Activated CD8-positive, alpha-beta memory T cell treated with anti-CD3 and anti-CD28 coated beads, Interleukin-2, amount 50 U/mL, for 4 hours (primary cell): ENCODE measurements at places on chromosomes 13 and 19.

GRCh38 chr19:55549500-55550320 is 4.4 kb upstream of the SBK3 start:
- no peak for DNase-seq

GRCh38 chr13:112177450-112178288 is 110.7 kb downstream of the SOX1 start:
- DNase-seq, result no peak

DNA sequence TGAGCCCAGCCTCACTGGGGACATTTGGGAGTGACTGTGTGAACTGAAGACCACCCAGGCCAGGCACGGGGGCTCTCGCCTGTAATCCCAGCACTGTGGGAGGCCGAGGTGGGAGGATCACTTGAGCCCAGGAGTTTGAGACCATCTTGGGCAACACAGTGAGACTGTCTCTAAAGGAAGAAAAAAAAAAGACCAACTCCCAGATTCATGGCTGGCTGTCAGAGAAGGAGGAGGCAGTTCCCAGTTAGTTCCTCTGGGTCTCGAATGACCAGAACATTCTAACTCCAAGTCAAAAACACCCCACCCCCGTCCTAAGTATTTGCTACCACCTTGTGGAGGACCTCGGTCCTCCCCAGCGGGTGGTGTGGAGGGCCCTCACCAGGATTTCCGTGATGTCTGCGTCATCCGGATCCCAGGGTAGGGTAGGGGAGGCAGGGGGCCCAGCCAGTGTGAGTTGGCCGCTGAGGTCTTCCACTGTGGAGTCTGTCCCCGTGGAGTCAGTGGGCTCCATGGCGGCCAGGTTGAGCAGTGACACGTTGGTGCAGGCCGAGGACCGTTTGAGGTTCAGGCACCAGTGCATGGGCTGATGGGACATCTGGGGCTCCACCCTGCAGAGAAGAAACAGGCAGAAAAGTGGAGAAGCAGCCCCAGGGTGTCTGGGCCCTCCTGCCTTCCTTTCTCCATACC is 1.3 kb downstream of the TSKS start:
- DNase-seq, result no peak

DNA sequence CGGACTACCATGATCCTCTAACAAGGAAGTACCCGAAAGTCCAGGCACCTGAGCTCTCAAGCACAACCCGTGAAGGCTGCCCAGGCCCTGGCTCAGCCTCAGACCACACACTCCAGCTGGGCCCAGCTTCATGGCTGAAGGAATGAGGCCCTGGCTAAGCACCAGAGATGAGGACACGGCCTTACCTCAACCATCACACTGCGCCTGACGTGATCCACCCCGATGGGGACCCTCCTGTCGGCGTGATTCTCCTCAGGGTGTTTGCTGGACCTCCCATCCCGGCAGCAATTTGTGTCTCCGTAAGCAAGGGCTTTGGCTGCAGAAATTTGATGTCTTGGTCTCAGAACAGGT is 56.5 kb downstream of the F2RL3 start:
- DNase-seq, result no peak
